Kidney capillary endothelial cell (primary cell): ENCODE measurements at places on chromosomes 4 and X.

DNA sequence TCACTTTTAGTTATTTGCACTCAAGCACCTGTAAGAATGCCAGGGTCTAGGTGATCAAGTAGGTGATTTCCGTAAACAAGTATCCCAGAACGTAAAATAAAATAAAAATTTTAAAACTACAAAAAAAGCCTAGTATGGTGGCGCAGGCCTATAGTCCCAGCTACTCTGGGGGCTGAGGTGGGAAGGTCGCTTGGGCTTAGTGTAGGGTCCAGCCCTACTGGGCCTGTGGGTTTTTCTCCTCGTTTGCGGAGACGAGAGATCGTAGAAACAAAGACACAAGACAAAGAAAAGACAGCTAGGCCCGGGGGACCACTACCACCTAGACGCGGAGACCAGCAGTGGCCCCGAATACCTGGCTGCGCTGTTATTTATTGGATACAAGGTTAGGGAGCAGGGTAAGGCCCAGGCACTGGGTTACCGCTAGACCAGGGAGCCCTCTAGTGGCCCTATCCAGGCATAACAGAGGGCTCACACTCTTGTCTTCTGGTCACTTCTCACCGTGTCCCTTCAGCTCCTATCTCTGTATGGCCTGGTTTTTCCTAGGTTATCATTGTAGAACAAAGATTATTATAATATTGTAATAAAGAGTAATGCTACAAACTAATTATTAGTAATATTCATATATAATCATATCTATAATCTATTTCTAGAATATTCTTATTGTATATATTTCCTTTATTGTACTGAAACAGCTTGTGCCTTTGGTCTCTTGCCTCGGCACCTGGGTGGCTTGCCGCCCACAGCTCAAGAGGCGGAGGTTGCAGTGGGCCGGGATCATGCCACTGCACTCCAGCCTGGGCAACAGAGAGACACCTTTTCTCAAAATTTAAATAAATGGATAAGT lies 38.4 kb downstream of the SAGE1 start:
- DNase-seq = peak; percentile 24

DNA sequence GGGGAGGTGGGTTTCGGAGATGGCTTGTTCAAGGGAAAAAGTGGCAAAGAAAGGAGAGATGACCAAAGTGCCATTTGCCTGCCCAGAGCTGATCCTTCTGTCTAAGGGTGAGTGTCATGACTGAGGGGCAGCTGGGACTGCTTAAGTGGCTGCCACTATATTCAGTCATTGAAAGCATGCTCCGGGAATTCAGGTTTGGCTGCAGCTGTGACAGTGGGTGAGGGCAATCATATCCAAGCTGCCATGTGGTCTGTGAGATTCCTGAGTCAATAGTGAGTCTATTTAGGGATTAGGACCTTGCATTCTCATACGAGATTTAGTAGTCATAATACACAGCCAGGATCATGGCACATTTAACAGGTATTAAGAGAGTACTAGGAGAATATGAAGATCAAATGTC lies 138.8 kb upstream of the BANK1 start:
- no peak for DNase-seq

DNA sequence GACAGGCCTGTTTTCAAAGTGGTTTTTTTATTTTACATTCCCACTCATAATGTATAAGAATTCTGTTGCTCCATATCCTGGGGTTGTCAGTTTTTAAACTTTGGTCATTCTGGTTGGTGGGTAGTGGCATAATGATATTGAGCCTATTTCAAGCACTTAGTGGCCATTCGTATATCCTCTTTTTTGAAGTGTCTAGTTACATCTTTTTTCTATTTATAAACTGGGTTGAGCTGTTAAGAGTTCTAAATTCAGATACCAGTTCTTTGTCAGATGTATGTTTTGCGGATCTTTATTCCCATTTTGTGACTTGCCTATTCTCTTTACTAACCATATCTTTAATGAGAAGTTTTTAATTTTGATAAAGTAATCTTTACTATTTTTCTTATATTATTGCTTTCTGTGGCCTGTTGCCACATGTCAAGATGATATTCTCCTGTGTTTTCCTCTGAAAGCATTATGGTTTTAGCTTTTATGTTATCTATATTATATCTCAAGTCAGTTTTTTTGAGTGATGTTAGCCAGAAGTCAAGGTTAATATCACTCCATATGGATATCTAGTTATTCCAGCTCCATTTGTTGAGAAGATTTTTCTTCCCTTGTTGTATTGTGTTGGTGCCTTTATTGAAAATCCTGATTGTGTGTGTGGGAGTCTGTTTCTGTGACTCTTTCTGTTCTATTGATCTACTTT lies 110.9 kb downstream of the FHIP1A start:
- DNase-seq = no peak

DNA sequence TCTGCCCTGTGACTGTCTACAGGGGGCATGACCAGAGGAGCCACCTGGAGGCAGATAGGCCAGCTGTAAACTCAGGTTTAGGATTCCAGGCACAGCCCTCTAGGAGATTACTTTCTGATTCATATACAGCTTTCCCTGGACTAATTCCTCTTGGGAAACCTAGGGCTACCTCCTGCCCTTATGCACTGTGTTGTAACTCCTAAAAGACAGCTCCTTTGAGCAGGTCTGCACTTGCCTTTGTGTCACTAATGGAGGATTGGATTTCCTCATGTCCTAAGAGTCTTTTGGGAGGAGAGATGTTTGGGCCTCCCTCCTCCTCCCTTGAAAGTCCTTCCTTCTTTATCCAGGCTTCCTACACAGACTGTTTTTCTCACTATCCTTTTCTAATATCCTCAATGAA lies 202.0 kb downstream of the PCDH19 start:
- no peak for DNase-seq

DNA sequence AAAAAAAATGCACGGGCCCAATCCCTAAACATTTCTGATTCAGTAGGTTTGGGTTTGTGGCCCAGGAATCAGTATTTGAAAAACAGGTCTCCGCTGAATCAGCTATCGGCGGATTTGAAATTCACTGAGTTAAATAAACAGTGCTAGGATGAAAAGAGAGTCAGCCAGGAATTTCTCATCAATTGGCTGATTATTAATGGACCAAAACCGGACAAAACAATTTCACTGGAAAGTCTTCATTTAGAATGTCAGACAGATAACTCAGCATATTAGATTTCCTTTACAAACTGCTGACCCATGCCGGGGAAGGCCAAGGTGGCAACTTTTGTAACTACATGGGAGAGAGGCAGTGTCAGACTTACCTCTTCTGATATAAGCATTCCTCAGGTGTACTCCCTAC lies 99.4 kb upstream of the LSM6 start:
- DNase-seq = no peak

GRCh38 chr4:25904748-25905082 lies 9.3 kb upstream of the SMIM20 start:
- no peak for DNase-seq
